ENCODE measurements at places on chromosomes 1 and 21.

DNA sequence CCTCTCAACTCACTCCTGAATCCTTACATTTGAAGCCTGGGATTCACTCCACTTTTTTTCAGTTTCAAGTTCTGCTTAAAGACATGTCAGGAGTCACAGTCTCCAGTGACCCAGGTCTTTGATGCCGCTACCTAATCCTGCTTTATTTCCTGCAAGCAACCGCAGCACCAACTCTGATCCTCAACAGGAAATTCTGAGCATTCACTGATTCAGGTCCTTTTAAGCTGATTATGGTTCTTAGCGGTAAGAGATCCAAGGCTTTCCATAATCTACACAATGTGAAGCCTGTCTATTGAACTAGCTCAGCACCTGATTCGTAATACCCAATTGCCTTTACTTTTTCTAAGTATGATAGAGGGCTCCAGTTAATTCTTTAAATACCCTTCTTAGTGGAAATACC lies 43.7 kb upstream of the PIGC start:
- no peak for DNase-seq

DNA sequence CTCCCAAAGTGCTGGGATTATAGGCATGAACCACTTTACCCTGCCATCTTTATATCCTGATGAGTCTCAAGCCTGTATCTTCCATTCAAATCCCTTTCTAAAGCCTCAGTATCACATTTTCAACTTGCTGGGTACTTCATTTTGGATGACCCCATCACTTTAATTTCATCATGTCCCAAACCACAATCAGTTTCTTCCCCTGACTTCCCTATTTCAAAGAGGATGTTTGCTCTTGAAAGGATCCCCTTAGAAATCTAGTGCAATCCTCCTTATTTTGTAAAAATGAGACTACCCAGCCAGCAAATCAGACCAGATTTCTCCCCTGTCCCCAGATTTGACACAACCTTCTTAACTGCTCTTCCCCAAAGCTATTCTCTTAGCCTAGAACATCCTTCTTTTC lies 7.0 kb upstream of the TRIT1 start:
- no peak for DNase-seq

- DNase-seq = no peak
Measured at GRCh38 chr21:25343774-25344545, 263.3 kb downstream of the MRPL39 start.

DNA sequence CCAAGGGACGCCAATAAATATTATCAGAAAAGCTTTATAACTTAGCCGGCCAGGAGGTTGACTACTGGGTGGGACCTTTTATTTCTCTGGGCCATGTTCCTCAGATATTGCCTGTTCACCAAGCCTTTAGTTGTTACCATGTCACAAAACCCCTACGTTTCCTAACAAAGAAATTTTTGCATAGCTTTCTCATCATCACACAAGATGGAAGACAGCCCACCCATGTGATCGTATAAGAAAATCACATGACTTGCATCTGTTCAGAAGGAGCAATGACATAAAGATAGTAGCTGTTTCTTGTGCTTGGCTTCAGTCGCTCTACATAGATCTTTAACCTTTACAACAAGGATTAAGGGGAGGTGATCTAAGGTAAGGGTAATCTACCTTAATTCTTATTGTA lies 88.9 kb upstream of the NGF start:
- no peak for DNase-seq

- no peak for DNase-seq
Measured at GRCh38 chr1:221366495-221367110, 375.3 kb downstream of the DUSP10 start.

- DNase-seq = no peak
Measured at GRCh38 chr21:41366522-41367151, 4.8 kb downstream of the MX2 start.

DNA sequence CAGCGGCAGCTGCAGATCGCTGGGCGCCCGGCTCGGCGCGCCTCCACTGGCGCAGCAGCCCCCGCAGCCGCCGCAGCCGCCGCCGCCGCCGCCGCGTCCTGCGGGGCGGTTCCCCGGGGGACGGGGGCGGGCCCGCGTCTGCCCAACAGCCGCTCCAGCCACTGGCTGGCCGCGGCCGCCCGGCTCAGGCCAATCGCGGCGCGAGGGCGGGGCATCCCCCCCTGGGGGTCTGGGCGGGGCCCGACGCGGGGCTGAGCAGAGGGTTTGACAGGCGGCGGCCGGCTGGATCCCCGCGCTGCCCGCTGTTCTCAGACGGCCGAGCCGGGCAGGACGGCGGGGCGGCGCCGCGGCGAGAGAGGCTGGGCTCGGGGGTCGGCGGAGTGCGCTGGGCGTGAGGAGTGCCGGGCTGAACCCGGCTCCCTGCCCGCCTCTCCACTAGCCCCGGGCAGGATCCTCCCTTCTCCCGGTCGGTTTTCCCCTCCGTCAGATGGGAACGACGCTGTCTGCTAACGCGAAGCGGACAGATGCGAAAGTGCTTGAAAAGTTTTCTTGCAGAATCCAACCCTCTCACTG lies at the start of gene GLIS1:
Gene GLIS1 (minus strand): TSS at position 56 of the 573 bp plus-strand sequence. CDS start 1,100 bp downstream, outside the sequence.
- peak; percentile 92 for DNase-seq

DNA sequence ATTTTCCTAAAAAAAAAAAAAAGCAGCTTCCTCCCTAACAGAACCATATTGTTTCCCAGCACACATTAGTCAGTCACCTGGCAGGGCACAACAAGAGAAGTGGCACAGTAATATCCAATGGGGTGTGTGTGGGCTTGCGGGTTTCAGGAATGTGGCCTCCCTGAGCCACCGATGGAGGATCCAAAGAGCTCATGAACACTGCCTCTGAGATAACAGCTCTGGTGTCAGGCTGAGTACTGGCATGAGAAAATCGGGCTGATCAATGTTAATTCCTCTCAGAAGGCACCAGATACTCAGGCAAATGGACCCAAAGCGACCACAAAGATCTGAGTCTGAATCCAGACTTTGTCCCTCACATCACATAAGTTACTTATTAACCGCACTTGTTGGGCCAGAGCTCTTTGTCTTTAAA lies 2.2 kb upstream of the LYPD8 start:
- DNase-seq = no peak

DNA sequence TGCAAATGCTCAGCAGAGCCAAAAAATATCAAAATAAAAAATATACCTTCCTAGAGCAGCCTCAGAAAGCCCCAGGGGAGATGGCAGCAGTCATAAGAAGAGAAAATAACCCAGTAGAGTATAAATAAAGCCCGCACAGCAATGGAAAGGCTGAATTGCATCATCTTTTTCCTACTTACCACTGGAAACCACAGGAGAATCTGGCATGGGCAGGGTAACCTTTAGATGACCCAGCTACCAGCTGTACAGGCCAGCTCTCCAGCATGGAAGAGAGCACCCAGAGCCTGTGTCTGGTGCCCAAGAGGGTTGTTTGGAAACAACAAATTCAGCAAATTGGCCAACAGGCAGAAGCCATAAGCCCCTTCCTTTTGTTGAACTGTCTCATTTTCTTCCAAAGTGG lies 253.1 kb downstream of the OMA1 start:
- DNase-seq = no peak

GRCh38 chr1:227735539-227736285 lies 477 bp downstream of the SNAP47 start:
- DNase-seq = peak; percentile 24

DNA sequence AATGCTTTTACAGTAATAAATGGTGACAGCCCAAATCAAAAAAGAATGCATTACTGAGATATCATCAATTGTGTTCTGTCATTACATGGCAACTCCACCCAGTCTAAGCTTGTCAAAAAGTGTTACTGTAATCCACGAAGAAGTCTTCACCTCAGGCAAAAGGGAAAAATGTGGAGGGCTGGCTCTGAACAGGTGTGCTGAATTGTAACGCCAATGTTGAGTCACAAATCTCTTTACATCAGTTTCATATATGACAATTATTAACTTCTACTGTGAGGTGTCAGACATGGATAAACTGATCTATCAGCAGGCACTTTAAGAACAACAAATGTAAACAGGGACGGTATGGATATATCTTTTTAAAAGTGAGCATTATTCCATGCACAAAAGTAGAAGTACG lies 98.5 kb upstream of the DMRTA2 start:
- DNase-seq = no peak

- DNase-seq = no peak
Measured at GRCh38 chr1:214029796-214030195, 42.0 kb downstream of the PROX1 start.

GRCh38 chr1:10900691-10901090 lies 104.2 kb upstream of the CASZ1 start:
- DNase-seq = no peak

GRCh38 chr1:234316937-234317336 lies 56.3 kb upstream of the COA6 start:
- DNase-seq = no peak

DNA sequence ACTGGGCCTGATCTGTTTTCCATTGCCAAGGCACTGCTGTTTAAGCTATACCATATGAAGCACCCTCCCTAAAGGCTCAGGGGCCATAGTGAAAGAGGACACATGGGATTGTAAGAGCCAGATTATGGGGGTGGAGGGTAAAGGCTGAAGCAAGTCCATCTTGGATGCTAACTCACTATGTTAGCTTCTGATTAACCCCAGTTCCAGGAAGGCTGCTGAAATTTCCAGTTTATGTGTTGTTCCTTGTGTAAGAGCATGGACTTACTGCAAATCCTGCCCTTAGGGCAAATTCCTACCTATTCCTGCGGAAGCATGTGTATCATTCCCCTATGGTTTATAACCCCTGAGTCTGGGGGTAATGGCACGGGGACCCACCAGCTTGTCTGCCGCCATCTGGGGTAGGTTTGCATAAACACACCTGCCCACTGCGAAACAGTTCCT lies 91.8 kb upstream of the SERBP1 start:
- no peak for DNase-seq

DNA sequence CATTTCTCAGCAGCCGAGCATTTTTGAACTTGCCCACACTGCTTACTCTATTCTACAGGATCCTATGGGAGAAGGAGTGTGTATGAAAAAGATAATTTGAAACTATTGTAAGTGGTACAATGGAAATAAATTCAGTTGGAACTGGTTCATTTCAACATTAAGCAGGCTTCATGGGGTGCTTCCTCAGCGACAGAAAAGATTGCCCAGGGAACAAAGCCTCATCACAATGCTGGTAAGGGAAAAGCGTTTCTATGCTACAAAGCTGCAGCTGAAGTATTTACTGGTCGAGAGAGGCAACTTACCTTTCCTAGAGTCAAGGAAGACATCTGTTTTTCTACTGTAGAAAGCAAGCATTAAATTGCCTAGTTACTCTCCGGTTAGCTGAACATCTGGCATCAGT lies 568.2 kb upstream of the ZP4 start:
- no peak for DNase-seq

DNA sequence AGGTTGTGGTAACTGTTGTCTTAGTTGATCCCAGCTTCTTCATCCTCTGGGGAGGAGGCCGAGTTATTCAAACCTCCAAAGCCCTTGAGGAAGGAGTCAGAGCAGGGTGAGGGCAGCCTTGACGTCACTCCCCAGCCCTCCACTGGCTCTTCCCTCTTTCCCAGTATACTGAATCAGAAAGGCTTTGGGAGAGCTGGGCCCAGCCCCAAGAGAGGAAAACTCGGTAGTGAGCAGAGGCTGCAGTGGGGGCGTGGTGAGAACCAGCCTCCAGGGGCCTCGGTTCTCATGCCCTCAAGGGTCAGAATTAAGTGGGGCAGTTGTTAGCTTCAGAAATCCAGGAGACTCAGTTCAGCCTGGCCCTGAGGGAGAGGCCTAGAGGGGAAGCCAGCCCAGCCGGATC lies 1.8 kb upstream of the GJA4 start:
- no peak for DNase-seq

- DNase-seq = no peak
Measured at GRCh38 chr1:25727635-25728286, 72.2 kb upstream of the SELENON start.

- no peak for DNase-seq
Measured at GRCh38 chr1:93033785-93034184, 45.3 kb upstream of the MTF2 start.

GRCh38 chr21:36579898-36580297 lies 100.0 kb upstream of the CLDN14 start:
- DNase-seq = no peak

DNA sequence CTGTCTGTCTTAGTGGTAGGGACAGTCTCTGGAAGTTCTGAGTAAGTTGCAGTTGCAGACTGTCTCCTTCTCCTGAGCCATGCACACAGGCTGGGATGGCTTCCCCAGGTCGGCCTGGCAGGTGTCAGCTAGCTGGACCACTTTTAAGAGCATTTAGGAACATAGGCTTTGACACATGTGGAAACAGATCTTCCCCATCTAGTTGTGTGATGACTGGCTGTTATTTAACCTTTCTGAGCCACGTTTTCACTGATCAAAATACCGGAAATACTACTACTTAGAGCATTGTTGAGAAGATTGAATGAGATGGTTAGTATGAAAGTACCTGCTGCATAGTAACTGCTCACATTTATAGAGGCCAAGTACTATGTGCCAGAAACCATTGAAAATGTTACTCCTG lies 6.2 kb upstream of the MAPKAPK2 start:
- no peak for DNase-seq

DNA sequence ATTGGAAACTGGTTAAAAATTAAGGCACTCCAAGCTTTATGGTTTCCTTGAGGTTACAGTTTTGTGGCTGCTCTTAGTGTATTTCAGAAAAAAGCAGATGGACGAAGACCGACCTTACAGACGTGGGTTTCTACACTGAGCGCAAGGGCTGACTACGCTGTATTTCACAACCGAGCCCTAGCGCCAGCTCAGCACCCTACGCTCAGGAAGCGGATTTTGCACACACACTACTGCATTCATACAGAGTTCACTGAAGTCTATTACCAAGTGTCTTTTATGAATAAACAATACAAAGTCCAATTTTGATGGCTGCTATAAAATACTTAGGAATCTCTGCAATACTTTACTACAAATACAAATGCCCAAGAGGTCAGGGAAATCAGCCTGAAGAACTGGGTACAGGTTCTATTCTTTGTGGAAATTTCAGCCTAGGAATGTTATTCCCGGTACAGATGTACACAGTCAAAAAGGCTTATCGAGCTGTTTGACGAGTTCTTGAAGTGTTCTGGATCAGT lies 23.8 kb downstream of the PTTG1IP start:
- no peak for DNase-seq

GRCh38 chr1:70887936-70888335 lies 159.7 kb downstream of the PTGER3 start:
- no peak for DNase-seq

- no peak for DNase-seq
Measured at GRCh38 chr1:151311589-151312331, 15.5 kb downstream of the PI4KB start.

- DNase-seq = no peak
Measured at GRCh38 chr1:94178901-94179300, 58.0 kb upstream of the ABCA4 start.

DNA sequence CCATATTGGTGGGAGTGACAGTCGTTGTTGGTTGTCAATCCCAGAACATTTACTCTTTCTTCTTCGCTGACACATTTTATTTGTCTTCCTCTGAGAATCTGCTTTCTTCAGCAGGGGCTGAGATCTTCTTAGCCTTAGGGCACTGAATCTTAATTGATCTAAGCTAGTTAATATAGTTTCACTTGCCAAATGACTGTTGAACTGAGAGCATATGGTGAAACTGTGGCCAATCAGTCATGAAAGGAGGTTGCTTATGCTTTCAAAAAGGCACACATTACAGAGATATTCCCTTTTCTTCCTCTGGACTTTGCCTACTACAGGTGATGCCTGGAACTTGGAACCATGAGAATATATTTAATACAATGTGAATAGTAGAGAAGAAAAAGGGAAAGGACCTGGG lies 60.0 kb upstream of the KIAA0040 start:
- no peak for DNase-seq

Data from H9 (cell line).